ENCODE measurements at places on chromosomes 4 and X. TPM values are rescaled to one million over a fixed set of nuclear protein-coding genes. Genes with fewer than 3 reads are reported as not detected.

DNA sequence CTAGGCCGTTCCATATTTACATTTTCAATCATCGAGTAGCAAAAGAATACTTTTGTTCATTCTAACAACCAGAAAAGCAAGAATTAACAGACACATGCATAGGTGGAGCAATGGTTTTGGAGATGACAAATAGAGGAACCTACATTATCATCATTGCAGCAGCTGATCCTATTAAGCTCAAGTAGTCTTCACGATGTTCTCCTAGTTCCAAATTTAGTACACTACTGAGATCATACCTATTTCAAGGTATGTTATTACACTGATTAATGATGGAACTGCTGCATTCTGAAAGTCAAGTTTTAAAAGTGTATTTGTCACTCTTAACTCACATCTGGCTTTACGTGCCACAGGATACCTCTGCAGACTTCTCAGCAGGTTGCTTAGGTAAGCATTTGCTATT, 87.4 kb downstream of the ADGRA3 start:
- DNase-seq, result no peak

GRCh38 chr4:110503270-110504083, 27.5 kb downstream of the ENPEP start:
- DNase-seq, result no peak

DNA sequence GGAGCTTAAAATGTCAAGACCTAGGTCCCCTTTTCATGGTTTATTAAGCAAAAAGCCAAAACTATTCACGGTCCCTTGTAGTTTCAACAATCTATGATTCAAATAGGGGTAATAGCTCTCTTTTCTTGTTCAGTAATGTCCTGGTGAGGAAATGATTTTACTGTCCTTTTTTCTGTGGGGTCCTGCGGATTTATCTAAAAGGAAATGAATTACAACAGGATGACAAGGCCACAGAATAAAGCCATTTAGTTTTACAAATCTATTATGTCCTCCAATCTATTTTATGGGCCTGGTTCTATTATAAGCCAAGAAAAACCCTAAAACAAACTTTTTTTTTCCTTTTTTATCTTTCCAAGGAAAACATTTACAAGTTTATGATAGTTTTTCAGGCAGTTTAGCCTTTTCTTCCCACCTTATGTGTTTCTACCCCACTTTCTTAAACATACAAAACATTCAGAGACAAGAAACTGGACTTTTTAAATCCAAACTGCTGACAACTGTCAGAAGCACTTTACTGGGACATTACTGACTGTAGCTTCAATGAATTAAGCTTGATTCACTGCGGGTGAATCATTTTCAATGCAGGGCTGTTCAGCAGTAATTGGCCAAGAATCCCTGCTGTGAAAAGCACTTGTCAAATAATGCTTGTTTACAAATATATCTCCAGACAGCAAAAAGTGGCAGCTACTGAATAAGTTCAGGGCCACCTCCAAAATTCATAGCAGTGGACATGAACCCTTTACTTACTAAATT, 4.3 kb downstream of the EPHA5 start:
- no peak for DNase-seq

The C4orf46 gene
- 16.1 TPM for total RNA-seq

DNA sequence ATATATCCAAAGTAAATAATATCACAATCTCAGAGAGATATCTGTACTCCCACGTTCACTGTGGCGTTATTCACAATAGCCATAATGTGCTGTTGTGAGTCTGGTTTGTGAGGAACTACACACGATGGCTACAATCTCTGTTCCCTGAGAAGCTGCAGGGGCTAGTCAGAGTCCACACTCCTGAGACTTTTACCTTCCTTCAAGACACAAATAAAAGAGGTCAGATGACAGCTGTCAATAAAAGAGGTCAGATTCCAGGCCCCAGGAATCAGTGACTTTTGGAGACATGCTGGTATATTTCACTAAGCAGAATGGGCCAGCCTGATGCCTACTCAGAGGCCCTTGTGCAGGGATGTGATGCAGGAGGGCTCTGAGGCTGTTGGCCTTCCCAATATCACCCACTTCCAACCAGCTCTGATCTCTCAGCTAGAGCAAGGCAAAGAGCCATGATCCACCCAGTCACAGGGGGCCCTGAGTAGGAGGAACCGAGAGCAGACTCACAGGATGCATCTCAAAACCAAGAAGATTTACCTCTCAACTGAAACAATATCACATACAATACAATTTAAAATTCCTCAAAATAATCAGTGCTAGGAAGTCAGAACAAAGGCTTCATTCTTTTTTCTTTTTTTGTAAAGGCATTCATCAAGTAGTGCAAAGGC, 13.8 kb downstream of the FRYL start:
- DNase-seq, result no peak

The SMS gene
- 341 TPM for total RNA-seq

The MRFAP1 gene
- total RNA-seq, result 240 TPM

The TMEM144 gene
- total RNA-seq, result 8.5 TPM

- DNase-seq, result no peak
Measured at GRCh38 chrX:133374874-133375387, 40.4 kb downstream of the GPC4 start.

DNA sequence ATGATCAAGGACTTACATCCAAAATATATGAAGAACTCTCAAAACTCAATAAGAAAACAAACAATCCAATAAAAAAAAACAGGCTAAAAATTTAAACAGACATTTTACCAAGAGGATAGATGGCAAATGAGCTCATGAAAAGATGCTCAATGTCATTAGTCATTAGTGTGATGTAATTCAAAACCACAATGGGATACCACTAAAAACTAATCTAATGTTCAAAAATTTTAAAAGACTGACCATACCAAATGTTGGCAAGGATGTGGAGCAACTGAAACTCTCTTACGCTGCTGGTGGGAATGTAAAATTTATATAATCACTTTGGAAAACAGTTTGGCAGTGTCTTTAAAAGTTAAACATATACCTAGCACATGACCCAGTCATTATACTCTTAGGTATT, 43.7 kb downstream of the RPS6KA6 start:
- no peak for DNase-seq

The OPHN1 gene
- 12.5 TPM for total RNA-seq

DNA sequence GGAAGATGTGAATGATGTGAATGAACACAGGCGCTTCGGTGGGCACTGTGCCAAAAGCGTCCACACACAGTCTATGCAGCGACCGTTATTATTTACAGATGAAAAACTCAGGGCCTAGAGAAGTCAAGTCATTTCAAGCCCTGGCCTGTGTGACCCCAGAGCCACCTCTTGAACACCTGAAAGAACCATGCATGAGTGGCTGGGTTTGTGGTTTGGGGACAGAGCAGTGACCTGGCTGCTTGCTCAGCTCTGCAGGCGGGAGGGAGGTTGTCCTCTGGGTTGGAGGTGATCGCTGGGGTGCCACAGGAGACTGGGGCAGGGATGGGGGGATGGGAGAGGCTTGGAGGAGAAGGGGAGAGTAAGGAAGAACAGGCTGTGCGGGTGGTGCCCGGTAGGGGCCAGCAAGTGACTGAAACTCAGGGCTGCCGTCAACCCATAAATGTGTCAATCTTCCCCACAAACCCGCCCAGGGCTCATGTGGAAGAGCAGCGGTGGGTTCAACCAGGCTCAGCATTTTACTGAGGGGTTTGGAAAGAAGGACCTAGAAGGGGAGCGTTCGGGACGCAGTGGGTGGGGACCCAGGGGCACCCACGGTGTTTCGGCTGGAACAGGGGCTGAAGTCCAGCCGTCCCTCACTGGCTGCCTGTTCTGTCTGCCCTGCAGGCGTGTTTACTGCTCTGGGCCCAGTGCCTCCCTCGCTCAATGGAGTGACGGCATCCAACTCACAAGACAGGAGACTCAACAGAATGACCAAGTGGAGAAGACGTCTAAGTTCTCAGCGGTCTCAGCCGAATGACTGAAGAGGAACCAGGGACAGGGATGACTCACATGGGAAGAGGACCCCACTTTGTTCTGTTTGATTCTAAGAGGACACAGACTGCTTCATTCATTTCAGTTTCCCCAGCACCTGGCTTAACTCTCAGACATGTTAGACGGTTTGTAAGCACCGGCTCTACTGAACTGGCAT, 167.8 kb downstream of the AFAP1 start:
- no peak for DNase-seq

GRCh38 chrX:115330498-115331168, 41.1 kb downstream of the LUZP4 start:
- DNase-seq, result peak; percentile 48

The TSPAN5 gene
- total RNA-seq, result 12.2 TPM

- DNase-seq, result no peak
Measured at GRCh38 chr4:27049239-27049829, 188.7 kb downstream of the STIM2 start.

DNA sequence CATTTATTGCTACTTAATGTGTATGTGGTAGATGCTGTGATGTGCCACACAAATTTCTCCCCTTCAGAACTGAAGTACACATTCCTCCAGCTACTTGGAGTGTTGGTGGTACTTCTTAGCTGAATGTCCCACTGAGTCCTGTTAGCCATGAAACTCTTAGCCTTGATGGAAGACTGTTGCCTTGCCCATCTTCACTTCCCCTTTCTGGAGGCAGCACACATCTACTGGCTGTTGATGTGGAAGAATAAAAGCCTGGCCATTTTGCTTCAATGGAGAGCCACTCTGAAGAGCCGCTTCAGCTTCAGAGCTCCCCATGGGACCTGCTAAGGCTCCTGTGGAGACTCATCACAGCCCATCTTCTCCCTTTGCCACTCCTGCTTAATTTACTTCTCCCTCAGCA, 157.7 kb upstream of the PITX2 start:
- no peak for DNase-seq

The MTTP gene
- 0.17 TPM for total RNA-seq

GRCh38 chr4:8106451-8107025, 52.1 kb downstream of the ABLIM2 start:
- DNase-seq, result no peak

- no peak for DNase-seq
Measured at GRCh38 chrX:75076429-75076828, 79.7 kb downstream of the ABCB7 start.

- DNase-seq, result no peak
Measured at GRCh38 chr4:81164126-81164525, 50.9 kb downstream of the PRKG2 start.

DNA sequence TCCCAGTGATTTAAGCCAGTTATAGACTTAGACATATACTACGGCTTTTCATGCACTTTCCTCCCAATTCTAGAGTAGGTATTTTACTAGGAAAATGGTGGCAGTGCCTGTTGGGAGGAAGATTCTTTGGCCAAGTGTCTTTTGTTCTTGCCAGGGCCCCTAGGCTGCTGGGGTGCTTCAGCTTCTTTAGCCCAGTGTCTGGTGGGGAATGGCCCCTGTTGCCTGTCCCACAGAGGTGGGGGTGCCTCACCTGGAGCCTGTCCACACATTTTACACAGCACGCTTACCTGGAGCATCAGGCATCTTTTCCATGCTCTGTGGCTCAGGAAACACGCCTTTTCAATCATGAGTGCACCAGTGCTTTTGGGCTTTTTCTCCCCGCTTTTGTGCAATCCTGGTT, 33.2 kb upstream of the MSANTD1 start:
- DNase-seq, result no peak

The BEX1 gene
- 0.20 TPM for total RNA-seq

GRCh38 chrX:51798701-51799100, 55.5 kb downstream of the GSPT2 start:
- DNase-seq, result no peak

GRCh38 chr4:3220476-3221183, 28.3 kb upstream of the MSANTD1 start:
- no peak for DNase-seq

The FRMPD3 gene
- 0.05 TPM for total RNA-seq

The CCDC149 gene
- 12.5 TPM for total RNA-seq

The SLITRK4 gene
- 30.6 TPM for total RNA-seq

The ATP11C gene
- 31.4 TPM for total RNA-seq

DNA sequence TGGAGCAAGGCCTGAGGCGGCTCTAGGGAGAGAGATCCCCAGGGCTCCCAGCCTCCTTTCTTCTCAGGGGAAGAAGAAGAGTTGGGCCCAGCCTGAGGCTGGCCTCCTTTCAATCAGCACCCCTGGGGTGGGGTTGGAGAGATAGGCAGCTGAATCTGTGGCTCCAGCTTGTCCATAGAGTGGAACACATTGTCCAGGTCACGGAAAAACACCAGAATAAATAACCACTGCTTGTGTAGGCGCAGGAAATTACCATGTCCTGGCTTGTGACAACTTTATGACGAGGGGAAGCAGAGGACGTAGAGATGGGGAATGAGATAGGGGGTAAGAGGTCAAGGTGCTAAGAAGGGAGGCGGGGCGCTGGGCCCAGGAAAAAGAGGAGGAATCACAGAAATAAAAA, 80.8 kb upstream of the EFNB1 start:
- no peak for DNase-seq

DNA sequence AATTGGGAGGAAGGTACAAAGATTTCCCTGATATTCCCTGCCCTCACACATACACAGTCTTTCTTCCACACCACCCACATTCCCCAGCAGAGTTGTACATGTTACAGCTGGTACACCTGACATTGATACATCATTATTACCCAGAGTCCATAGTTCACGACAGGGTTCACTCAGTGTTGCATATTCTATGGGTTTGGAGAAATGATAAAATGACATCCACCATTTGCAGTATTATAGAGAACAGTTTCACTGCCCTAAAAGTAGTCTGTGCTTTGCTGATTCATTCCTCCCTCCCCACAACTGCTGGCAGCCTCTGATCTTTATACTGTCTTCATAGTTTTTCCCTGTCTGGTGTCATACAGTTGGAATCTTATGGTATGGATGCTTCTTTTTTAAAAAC, 15.0 kb downstream of the AGA start:
- DNase-seq, result no peak

DNA sequence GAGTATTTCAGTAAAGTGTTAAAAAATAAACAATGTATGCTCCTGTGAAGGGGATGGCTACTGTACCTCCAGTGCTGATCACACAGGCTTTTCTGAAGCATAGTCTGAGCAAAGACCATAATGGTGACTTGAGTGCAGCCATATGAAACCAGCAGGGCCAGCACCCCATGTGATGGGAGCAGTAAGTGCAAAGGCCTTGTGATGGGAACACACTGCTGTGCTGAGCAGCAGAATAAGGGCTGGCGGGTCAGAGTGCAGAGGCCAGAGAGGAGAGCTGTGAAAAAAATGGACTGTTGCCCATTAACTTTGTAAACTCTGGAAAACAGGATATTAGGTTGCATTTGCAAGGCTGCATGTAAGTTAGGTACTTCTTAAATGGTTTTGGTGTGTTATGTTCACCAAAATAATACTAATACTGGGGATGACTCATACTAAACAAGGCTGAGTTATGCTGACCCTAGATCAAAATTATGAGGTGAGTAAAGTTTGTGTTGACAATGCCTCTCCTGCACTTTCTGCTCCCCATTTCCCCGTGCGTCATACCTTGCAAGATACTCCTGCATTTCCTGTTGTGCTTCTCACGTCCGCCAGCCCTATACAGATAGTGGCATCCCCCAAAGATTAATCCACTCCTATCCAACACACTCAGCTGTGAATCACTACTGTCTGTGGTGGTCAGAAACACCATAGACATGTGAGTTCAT, 67.0 kb upstream of the FAM9A start:
- DNase-seq, result peak; percentile 56

GRCh38 chr4:87224141-87224923, 3.9 kb upstream of the KLHL8 start:
- DNase-seq, result no peak
